ENCODE measurements at places on chromosomes 12 and 14. TPM values are rescaled to one million over a fixed set of nuclear protein-coding genes. Genes with fewer than 3 reads are reported as not detected.

Gene VASH1
- total RNA-seq: 3.5 TPM

DNA sequence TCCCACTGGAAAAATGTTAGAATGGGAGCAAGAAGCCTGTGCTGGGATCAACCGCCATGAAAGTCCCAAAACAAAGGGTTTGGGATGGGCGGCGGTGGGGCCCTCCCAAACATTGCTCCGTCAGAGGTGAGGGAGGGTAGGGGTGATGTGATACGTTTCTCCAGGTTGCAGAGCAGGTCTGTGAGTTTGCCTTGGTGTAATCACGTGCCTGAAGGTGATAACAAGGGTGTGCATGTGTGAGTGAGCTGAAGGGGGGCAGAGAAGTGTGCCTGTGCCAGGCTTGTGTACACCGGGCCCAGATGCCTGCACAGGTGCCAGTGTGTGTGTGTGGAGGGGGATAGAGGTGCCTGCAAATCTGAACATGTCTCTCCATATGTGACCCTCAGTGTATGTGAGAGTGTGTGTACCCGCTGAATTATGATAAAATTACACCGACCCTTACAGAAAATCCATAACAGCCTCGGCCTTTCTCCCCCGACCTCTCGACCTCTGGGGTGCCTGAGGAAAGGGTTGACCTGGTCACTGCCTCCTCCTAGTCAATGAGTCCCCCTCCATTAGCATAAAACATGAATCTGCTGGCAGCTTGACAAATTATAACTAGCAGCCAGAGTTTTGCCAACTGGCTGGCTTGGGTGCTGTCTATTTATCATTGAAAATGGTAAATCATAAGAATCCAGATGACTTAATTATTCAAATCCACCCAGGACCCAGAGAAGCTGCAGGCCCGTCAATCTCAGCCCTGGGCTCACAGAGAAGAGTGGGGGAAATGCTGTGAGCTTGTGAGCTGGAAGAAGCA lies 55.6 kb downstream of the SMUG1 start:
- DNase-seq: no peak

- peak; percentile 19 for DNase-seq
Measured at GRCh38 chr12:83042441-83043200, 355.9 kb downstream of the TMTC2 start.

Gene DDN
- total RNA-seq: 0.03 TPM

DNA sequence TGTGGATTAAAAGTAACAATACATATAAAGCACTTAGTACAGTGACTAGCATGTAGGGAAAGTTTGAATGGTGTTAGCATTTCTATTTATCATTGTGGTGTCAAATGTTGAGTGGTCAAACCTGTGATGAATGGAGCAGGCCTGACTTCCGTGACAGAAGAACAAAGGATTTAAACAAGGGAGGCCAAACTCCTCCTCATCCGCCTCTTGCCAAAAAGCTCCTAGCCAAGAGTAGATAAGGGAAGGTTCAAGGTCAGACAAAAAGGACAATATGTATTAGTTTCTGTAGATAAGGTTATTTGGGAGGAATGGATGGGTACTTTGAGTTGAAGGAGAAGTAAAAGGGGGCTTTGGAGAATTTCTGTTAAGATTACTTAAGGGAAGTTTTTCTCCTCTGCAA lies 6.5 kb downstream of the RNASE7 start:
- DNase-seq: no peak

GRCh38 chr14:67457782-67458181 lies 30.7 kb downstream of the TMEM229B start:
- DNase-seq: no peak

Gene RFLNA
- total RNA-seq: not detected

Gene RTN1
- total RNA-seq: 7.9 TPM

- no peak for DNase-seq
Measured at GRCh38 chr12:114998750-114999128, 314.8 kb upstream of the TBX3 start.

DNA sequence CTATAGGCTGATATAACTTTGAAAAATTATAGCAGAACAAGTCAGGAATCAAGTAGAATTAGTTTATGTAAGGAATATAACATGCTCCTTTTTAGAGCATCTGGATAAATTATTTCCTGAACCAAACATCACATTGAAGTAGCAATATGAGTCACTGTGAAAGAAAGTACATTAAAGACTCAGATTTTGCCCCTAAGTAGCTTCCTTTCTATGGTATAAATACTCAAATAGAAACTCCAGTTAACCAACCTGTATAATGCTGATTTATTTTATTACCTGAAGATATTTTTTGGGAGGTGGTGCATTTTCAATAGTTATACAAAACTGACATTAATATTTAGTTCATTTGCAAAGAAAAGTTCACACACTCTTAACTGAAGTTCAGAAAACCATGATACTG lies 312.1 kb downstream of the ITPR2 start:
- no peak for DNase-seq

DNA sequence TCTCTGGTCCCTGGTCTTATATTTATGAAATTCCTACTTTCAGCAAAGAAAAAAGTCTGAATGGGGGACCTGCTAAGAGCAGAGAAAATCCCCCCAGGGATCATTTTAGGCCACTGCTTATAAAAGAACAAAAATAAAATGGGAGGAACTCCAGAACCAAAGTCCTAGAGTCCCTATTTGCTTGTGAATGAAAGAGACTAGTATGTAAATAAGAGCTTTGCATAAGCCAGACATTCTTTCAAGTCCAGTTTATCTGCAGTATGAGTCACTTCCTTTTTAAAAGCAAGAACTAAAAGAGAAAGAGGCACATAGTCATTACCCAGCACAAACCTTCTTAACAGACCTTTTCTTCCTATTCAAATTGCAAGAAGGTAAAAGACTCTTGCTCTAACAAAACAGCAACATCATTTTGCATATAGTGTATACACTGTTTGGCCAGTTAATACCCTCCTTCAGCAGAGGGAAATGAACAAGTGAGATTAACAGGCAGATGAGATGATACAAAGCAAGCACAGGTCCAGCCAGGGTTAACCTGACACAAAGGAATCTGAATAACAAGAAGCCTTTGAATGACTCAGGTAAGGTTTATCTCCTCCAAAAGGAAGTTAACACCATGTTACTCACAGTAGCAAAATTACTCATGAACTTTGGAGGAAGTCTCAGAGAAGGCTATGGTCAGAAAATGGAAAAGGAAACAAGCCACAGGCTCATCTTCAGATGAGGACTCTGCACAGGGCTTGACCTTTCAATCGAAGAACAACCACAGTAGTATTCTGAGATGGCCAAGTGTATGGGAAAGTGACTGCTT lies 87.3 kb downstream of the PHLDA1 start:
- peak; percentile 90 for DNase-seq

Gene TMEM229B
- 3.1 TPM for total RNA-seq

Gene RIPK3
- total RNA-seq: not detected

GRCh38 chr14:93082576-93083001 lies 33.1 kb downstream of the ITPK1 start:
- DNase-seq: no peak

DNA sequence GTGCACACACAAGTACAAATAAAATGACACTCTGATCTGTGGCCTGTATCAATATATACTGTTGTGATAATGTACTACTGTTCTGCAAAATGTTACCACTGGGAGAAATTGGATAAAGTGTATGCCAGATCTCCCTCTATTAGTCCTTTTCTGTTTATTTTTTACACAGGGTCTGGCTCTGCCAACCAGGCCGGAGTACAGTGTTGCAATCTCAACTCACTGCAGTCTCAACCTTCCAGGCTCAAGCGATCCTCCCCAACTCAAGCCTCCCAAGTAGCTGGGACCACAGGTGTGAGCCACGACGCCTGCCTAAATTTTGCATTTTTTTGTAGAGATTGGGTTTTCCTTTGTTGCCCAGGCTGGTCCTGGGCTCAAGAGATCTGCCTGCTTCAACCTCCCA lies 1.9 kb downstream of the NT5DC3 start:
- DNase-seq: no peak

GRCh38 chr12:128426511-128426910 lies 159.5 kb downstream of the TMEM132C start:
- no peak for DNase-seq

Gene APOF
- total RNA-seq: not detected

Gene CMTM5
- not detected for total RNA-seq

Measured in A172 (cell line).